ENCODE measurements at places on chromosomes 2 and 18.

DNA sequence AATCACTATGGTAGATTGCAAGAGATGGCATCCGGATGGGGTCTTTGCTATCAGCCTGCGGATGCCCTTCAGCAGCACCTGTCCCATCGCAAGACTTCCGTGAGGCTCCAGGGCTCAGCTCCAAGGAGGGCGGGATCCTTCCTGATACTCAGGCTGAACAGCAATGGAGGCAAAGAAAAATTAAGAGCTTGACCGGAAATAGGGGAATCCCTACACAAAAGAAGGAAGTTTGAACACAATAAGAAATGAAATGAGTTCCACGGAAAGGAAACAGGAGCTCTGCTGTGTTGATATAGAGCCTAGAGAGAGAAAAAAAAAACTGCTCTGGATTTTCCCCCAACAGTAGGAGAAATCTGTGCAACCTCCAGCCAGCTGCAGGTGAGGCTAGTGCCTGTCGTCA is 91.9 kb downstream of the ARL4C start:
- peak; percentile 84 for DNase-seq

DNA sequence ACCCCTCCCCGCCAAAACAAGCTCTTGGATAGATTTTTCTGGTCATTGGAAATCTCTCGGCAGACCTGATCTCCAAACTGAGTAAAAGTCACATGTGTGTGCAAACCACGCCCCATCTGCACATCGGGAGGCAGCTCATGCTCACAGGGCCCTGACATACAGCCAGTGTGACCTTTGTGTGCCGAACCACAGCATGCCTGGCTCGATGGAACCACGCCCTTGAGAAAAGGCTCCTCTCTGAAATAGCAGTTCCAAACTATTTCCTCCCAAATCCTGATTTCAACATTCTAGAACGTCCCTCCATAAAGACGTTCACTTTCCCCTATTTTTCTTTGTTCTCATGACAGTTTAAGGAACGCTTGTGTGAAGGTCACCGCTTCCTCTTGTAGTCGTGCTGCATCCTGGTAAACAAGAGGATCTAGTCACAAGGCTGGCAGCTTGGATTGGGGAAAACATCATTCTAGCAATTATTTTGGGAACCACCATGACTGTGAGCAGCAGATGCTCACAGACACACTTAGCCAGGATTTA is 59.3 kb upstream of the MAP4K4 start:
- no peak for DNase-seq

- no peak for DNase-seq
Measured at GRCh38 chr2:29281086-29281915, 166.1 kb downstream of the CLIP4 start.

DNA sequence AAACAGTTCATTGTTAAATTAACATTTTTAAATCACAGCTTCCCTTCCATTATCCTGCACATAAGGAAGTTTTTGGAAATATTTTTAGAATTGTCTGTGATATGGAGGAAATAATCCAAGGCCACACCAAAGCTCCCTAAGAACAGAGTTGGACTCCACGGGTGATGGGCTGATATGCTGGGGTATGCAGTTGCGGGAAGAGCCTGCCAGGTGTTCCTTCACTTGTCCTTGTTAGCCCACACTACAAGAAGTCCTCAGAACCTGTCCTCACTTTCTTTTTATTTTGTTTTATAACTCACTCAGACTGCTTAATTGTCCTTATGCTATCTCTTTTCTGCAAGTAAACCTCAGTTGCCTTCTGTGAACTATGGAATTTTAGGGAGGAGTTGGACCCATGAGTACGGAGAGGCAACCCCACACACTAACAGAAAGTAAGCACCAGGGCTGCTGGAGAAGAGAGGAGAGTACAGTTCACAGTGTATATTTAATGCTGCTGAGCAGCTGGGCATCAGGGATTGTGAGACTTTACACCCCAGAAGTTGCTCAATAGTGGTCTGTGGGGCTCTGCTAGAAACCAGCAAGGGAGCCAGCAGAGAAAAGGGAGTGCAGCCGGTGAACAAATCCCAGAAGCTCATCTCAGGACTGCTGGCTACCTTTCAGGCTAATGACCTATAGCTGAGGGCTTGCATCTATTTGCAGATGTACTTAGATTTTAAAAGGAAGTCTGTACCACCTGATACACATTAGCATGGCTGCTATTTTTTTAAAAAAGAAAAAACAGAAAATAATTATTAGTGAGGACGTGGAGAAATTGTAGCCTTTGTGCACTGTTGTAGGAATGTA is 280.1 kb upstream of the STON1 start:
- peak; percentile 22 for DNase-seq

DNA sequence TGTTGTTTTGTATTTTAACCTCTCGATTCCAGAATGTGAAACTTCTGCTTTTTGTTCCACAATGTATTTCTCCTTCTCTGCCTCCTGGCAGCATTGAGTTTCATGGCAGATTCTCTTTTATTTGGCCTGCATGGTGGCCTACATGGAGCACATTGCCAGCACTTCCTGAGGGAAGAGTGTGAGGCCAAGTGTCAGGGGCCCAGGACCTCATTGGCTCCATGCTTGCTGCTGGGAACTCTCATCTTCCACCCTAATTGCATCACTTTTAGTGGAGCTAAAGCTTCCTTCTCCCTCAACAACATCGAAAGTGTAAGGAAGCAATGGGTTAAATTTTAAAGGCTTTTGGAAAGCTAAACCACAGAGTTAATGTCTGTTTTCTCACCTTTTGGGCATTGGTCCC is 9.5 kb downstream of the TRIB2 start:
- no peak for DNase-seq

- no peak for DNase-seq
Measured at GRCh38 chr2:156322051-156322685, 10.4 kb downstream of the NR4A2 start.

DNA sequence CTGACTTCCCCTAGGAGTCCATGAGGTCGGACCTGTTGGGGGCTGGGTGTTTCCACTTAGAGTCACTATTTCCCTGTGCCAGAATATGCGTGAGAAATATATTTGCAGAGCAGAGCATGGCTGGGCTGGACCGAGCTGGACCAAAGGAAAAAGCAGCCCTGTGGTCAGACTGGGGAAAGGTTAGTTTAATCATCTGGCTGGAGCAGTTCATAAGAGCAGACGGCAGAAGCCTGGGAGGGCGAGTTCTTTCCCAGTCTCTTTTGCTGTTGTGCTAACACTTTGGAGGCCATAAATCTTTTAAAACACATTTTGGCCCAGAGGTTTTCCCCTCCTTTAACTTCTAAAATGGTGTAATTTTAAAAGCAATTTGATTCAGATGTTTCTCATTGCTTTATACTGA is 66.5 kb downstream of the GLI2 start:
- no peak for DNase-seq

GRCh38 chr2:23926290-23926749 is 603 bp downstream of the ATAD2B start:
- no peak for DNase-seq

GRCh38 chr2:143939626-143940330 is 580.1 kb downstream of the ZEB2 start:
- peak; percentile 21 for DNase-seq

- DNase-seq, result no peak
Measured at GRCh38 chr18:78160961-78161656, 818.5 kb upstream of the SALL3 start.

DNA sequence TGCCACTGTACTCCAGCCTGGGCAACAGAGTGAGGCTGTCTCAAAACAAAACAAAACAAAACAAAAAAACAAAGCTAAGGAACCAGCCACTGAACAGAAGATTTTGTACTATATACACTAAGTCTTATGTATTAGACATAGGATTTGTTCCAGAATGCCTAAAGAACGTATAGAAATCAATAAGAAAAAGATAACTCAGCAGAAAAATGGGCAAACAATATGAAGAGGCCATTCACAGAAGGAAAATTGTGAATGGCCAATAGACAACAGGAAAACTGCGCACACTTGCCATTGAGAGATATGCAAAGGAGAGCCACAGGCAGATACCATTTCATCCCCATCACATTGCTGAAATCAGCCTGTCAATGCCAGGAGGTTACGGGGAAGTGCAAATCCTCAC is 14.9 kb upstream of the UBE2F start:
- DNase-seq, result no peak

DNA sequence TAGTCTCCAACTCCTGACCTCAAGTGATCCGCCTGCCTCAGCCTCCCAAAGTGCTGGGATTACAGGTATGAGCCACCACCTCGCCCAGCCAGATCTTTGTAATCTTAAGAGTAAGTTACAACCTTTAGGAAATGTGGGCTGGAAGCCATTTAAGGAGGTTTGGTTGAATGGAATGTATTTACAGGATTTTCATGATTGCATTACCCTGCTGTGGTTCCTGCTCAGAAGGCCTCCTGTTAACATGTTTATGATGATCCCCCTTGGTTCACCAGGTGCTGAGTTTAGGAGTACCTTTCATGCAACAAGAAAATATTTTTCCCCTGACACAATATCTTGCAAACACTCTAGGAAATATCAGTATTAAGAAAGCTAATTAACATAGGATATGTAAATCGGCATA is 187.4 kb upstream of the SH3BP4 start:
- no peak for DNase-seq

- no peak for DNase-seq
Measured at GRCh38 chr2:240998706-240998994, 232 bp downstream of the SNED1 start.

GRCh38 chr18:21548647-21549046 is 51.9 kb downstream of the ESCO1 start:
- no peak for DNase-seq

GRCh38 chr2:100365434-100365833 is 43.1 kb upstream of the LONRF2 start:
- DNase-seq, result no peak

- no peak for DNase-seq
Measured at GRCh38 chr18:5370332-5370731, 74.8 kb upstream of the ZBTB14 start.

DNA sequence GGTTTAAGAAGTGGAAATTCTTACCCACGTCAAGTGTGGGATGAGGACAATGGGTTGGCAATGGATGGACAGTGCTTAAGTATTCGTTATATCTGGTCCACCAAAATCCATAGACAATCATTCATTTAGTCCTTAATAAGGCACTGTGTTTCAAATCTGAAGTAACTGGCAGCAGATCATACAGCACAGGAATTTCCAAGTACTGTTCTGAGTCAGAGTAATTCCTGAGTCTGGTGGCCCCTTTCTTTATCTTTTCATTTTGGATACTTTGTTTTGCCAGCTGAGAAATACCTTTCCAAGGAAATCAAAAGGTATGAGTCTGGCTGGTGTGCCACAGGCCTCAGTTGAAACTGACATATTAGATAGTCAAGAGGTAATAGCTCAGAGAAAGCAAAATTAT is 31.4 kb upstream of the CCDC102B start:
- no peak for DNase-seq

DNA sequence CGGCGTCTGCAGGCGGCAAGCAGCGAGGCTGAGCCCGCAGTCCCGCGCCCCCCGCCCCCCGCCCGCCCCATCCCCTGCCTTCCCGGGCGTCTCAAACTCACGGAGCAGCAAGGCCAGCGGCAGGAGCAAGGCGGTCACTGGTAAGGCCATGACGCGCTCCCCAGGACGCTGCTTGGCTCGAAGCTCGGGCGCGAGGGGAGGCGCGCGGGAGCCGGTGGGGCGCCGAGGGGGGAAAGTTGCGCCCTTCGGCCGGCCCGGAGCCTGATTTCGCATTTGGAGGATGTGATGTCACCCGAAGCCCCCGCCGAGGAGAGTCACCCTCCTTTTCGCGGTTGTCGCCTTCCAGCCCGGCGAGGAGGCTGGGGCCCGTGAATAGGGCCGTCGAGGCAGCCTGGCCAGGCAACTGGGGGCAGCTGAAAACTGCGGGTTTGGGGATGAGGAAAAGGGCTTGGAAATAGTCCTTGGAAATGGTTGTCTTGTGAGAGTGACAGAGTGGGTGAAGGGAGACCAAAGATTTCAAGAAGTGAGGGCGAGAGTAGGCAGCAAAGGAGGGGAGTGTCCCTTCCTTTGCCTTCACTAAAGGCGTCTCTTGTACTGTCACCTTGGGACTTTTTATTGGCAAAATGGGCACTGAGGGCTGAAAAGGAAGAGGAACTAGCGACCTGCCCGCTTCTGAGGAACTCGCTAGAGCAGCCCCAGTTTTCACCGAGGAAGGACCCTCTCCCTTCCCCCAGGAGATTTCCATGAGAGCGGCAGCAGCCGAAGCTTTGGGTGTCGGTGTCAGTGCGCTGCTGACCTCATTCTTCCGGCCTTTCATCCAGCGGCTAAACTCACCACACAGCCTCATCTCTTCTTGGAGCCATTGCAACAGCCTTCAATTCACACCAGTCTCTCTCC is at the start of gene CD8A:
Gene CD8A, minus strand, starts transcription at position 238 of the 897 bp plus-strand sequence. Its CDS starts 88 bp downstream, at position 150.
- no peak for DNase-seq

- no peak for DNase-seq
Measured at GRCh38 chr2:112792419-112792818, 8.1 kb upstream of the IL1A start.

DNA sequence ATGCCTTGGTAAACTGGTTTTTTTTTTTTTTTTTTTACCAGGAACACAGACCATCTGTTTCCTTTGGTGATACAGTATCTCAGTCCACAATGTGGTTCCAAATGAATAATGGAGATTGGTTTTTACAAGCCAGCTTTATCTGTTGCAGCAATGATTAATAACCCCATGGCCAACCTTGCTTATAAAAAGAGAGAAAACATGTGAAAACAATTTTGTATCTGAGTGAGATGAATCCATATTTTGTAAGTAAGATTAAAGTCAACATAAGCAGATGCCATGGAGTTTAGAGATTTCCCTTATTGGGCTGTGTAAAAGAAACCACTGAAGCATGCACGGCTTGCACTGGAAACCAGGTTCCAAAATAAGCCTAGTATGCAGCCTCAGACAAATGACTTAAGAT is 108.6 kb upstream of the CNTNAP5 start:
- no peak for DNase-seq

DNA sequence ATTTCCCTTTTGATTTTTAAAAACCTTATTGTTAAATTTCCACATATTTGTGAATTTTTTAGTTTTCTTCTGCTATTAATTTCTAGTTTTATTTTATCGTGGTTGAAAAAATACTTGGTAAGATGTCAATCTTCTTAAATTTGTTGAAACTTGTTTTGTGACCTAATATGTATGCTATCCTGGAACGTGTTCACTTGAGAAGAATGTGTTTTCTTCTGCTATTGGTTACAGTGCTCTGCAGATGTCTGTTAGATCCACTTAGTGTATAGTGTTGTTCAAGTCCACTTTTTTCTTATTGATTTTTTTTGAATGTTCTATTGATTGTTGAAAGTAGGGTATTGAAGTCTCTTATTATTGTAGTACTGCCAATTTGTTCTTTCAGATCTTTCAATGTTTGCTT is 116.5 kb upstream of the NETO1 start:
- no peak for DNase-seq

DNA sequence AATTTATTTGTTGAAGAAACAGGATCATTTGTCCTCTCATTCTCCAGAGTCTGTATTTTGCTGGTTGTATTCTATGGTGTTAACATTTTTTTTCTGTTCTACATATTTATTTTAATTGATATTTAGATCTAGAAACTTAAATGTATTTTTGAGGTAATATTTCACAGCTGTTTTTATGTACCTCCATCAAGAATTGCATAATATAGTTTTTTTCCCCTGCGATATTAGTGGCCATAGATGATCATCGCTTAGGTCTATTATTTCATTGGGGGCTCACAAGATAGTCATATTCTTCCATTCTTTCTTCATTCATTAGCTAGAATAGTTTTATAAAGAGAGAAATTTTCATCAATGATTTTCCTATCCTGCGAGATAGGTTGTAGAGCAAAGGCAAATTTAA is 89.3 kb downstream of the PARD3B start:
- no peak for DNase-seq
